ENCODE measurements at places on chromosomes 16 and 17.

GRCh38 chr17:28335959-28336871, 654 bp downstream of the TNFAIP1 start:
- no peak for DNase-seq

DNA sequence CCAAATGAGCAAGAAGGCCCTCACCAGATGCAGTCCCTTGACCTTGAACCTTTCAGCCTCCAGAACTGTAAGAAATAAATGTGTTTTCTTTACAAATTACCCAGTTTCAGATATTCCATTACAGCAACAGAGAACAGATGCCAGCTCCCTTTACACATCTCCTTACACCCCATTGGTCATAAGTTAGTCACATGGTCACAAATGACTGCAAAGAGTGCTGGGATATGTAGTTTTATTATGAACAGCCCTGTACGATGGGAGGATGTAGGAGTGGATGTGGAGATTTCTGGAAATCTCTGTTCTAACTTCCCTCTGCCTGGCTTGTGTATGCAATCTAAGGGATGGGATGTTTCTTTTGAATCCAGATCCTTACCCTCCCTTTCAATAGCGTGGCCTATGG, 13.3 kb upstream of the RPL38 start:
- no peak for DNase-seq

DNA sequence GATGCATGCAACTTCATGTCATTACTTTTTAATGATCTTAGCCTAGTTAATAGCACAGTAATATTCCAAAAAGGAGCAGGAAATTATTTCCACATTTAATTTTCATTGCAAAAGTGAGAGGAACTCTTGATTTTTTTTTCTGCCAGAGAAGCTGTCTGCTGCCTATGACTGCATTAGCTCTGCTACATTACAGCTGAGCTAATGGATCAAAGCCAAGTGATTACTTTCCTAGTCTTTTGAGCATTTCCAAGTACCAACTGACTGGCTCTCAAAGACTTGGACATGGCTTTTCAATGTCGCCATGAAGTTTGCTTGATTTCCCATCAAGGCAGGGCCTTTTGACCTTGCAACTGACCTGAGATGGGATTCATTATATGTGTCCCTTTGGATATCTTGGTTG, 356.6 kb upstream of the XYLT1 start:
- no peak for DNase-seq

DNA sequence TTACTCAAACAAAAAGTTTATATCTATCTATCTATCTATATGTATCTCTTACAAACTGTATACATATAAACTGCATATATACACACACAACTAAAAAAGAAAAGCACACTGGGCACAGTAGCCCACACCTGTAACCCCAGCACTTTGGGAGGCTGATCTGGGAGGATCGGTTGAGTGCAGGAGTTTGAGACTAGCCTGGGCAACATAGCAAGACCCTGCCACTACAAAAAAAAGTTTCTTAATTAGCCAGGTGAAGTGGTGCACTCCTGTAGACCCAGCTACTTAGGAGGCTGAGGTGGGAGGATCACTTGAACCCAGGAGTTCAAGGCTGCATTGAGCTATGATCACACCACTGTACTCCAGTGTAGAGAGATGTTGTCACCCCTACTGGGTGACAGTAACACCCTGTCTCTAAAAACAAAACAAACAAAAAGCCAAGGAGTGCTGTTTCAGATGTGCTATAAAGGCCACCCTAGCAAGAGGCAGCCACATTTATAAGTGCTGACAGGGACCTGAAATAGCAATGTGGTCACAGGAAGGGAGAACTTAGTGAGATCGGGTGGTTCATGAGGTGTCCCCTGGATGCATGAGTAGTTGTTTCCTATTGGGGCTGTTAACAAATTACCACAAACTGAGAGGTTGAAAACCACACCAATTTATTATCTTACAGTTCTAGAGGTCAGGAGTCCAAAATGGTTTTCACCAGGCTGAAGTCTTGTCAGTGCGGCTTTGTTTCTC, 4.8 kb downstream of the CD2BP2 start:
- no peak for DNase-seq

All from activated CD4-positive, alpha-beta T cell treated with anti-CD3 and anti-CD28 coated beads for 1 hour (primary cell).